Heart left ventricle (tissue), 16 donors: ENCODE measurements at places on chromosomes 5 and 9. TPM values are rescaled to one million over a fixed set of nuclear protein-coding genes. Genes with fewer than 3 reads are reported as not detected.

DNA sequence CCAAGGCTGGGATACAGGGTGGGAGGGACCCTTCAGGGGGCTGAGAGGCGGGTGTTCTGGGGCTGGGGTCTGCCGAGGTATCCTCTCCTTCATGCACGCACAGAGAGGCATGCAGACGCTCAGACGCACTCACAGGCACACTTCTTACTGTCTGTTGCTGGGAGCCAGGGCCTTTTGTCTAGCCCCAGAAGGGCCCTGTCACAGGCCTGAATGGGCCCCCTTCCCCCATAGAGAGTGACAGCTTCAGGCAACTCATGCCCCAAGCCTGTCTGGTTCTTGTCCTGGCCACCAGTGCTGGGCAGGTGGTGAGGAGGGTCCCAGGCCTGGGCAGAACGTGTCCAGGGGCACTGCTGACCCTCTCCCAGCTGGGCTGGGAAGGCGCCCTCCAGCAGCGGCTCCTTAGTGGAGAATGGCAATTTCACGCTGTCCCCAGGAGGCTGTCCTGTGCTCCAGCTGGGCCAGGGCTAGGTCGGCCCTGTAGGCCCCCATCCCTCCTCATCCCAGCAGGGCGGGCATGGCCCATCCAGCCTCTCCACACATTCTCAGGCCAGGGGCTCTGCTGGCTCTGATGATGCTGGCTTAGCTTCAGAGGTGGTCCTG, 45.3 kb downstream of the LMX1B start:
- DNase-seq = no peak

GRCh38 chr5:122142480-122143164, 13.3 kb downstream of the ZNF474 start:
- DNase-seq = no peak

Gene PCDHA10
- total RNA-seq = 0.41 TPM

GRCh38 chr9:107942291-107942690, 452.7 kb upstream of the KLF4 start:
- no peak for DNase-seq

Gene ADAMTS13
- 2.7 TPM for total RNA-seq

Gene SPATA31C1
- not detected for total RNA-seq

Gene SLC25A2
- not detected for total RNA-seq

DNA sequence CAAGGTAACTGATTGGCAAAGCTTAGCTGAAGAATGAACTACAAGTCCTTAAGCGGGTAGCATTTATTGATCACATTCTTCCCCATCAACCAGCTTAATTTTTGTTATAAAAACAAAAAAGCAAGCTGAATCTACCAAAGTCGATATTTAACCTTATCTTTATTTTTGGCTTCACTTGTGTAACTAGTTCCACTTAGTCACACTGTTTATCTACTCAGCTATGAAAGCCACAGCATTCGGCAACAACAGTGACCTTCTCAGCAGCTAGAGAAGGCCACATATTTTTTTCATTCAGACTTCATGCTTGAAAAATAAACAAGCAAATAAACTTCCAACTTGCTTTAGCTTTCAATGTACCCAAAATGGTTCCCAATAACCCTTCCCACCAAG, 69.4 kb downstream of the KLHL3 start:
- no peak for DNase-seq

Gene DEPDC1B
- total RNA-seq = not detected

DNA sequence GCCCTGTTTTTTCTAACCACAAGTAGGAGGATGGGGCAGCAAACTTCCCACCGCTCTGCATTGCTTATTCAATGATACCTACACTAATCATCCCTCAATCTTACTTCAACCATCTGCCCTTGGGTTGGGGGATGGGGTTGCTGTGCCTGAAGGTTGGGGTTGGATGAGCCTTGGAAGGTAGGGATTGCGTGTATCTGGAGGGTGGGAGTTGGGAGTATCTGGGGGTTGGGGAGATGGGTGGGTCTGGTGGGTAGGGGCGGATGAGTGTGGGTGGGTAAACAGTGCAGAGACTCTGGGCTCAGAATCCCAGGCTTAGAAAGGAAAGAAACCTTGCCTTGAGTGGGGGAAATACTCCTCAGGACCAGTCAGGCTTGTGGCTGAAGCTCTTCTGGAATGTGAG, 467.4 kb downstream of the DIRAS2 start:
- DNase-seq = no peak

- no peak for DNase-seq
Observed at GRCh38 chr9:71245651-71246050, 124.2 kb upstream of the TRPM3 start.

DNA sequence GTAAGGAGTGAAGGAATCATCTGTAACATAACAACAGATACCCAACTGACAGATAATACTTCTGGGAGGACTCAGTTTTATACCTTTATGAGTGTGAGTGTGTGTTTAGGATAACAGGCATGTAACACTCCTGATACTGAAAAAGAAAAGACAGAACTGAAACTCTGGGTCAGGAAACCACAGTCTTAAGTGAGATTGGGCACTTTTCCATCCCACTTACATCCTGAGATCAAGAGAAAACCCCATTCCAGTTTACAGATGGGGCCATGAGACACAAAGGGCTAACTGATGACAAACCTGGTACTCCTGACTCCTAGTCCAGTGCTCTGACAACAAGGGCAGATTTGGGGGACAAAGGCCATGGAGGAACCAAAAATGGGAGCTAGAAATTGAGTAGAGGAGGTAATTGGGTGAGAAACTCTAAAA, 18.0 kb downstream of the IL5 start:
- no peak for DNase-seq

DNA sequence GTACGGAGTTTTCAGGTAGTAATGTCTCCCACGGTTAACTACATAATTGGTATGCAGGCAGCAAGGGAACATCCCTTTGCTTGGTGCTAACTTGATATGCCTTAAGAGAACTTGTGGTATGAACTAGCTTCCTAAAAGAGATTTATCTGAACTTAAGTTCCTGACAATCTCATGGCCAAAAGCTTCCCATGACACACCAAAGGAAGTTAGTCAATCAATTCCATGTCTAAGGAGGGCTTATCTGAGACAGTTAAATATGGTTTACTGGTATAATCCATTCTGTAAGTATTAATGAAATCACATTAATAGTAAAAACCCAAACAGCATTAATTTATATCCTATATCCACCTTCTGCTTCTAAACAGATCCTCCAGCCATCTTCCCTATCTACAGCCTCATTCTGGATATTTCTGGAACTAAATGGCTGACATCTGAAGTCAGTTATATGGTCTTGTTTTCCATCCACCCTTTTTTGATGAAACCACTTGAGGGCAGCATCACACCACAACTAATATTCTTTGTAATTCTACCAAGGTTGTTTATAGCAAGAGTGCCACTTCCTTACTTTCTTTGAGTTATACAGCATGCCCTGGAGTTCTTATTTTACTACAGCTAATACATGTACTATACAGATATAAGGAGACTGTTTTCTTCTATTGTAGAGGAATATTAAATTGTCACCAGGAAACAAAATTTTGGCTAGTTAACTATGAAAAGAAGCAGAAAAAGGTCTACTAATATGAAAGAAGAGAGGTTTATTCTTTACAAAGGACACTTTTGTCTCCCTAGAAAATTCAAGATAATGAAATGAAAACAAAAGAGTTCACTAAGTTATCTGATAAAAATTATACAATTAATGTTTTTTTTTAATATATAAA, 34.7 kb downstream of the SHOC1 start:
- DNase-seq = no peak

DNA sequence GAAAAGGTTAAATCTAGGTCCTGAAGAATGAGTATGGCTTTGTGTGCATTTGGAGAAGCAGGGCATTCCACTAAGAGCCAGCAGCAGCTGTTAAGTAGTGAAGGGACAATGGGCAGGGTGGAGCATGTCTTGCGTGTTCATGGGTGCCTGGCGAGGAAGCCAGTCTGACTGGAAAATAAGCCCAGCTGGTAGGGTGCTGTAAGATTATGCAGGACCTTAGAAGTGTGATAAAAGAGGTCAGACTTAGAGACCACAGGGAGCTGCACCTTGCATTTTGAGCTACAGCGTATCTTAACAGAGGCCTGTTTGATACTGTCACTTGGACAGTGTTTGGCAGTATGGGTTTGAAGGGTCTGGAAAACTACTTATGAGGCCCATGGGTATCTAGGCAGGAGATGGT, 131.7 kb upstream of the ELL2 start:
- no peak for DNase-seq

GRCh38 chr5:73615085-73615484, 10.9 kb upstream of the ARHGEF28 start:
- DNase-seq = no peak

GRCh38 chr5:143524338-143524945, 121.0 kb upstream of the NR3C1 start:
- no peak for DNase-seq

Gene FGF10
- total RNA-seq = 2.6 TPM

Gene STPG3
- total RNA-seq = not detected

GRCh38 chr5:115494570-115495289, 49.8 kb downstream of the FEM1C start:
- DNase-seq = no peak

DNA sequence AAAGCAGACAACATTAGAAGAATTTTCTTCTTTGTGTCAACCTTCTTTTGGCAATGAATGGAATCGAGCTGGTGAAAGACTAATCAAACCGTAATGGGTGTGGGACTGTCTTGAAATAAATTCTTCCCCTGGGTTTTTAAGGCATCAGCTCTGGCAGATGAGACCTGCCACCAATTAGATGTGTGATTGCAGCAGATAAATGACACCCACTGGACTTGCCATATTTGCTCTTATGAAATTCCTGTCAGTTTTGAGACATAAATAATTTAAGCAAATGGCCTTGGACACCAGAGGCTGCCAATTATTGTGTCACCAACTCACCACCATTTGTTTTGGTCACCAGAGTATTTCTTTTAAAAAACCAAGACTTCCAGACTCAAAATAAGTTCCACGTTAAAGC, 135.9 kb upstream of the RGMB start:
- no peak for DNase-seq

- no peak for DNase-seq
Observed at GRCh38 chr9:133429214-133429613, 7.0 kb downstream of the ADAMTS13 start.

Gene CD14
- total RNA-seq = 26.7 TPM

DNA sequence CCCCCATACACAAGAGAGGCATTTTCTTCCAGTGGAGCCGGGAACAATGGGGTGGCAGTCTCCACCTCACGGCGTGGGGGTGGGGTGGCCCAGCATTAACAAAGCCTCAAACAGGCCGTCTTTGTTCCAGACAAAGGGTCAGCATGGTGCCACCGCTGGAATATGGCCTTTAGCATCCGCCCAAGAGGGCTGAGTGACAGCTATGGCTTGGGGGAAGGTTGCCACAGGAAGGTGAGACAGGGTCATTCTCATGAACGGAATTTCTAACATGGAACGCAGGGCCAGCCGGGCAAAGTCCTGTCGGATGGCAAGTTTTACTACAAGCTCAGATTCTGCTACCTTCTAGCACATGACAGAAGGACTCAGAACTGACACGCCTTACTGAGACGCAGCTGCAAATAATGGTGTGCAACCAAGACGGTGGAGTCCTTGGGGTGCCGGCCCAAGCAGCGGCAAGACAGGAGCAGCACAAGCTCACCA, 64.0 kb downstream of the OTULIN start:
- DNase-seq = no peak

Gene ANKRD18B
- total RNA-seq = 1.3 TPM

Gene FBP2
- not detected for total RNA-seq
